ENCODE measurements at places on chromosomes 5 and 9.
A peak's percentile ranks its signal among the peaks of the same experiment; 100 is the strongest.

DNA sequence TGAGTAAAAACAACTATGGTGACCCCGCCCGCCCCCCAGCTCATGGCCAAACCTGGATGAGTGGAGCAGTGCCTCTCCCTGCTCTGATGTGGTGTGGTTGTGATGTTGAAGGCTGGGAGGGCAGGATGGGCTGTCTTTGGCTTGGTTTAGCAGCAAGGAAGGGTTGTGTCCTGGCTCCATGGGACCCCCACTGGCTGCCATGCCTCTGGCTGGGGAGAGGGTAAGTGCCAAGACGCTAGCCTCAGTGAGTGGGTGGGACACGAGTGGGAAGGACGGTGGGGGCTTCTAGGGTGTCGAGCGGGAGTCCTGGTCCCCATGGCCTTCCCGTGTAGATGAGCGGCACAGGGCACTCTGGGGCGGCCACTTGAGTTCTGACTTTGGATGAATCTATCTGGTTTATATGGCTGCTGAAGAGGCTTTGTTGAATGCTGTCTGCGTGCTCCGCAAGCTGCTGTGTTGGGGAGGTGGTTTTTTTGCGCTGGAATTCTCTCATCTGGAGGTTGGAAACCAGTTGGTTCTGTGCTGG is 50.4 kb downstream of the DAB2IP start:
- peaks cover 14% of the 10 kb centered on the region for H3K36me3 ChIP-seq
- H3K27me3 ChIP-seq, result peaks cover 8% of the 10 kb centered on the region
- no peak overlapping the region for H3K27ac ChIP-seq
- no peak for DNase-seq

DNA sequence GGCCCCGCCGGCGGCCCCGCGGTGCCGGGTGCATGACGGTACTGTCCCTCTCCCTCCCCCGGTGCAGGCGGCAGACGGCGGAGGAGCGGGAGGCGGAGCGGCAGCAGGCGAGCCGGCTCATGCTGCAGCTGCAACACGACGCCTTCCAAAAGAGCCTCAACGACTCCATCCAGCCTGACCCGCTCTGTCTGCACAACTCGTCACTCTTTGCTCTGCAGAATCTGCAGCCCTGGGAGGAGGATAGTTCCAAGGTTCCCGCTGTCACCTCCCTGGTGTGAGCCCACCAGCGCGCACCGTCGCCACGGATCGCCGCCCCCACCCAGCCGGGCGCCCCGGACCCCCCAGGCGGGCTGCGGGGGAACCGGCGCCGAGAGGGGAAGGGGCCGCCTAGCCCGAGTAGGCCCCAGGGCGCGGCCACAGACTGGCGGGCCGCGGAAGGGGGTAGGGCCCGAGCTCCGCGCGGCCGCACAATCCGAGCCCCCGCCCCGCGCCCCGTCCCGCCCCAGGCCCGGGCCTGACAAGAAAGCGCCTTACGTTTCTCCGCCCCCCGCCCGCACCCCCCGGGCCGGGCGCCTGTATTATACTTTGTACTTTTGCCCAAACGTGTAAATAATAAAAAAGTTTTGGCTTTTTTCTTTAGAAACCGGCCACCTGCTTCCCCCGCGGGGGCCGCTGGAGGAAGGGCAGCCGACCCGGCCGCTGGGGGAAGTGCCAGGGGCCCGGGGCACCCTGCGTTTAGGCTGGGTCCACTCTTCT is 2.5 kb downstream of the TLX3 start:
- no peak overlapping the region for H3K27ac ChIP-seq
- peaks cover 8% of the 10 kb centered on the region for H3K36me3 ChIP-seq
- no peak for DNase-seq
- peak overlapping the region; percentile 47 for H3K4me3 ChIP-seq
- H3K27me3 ChIP-seq, result peaks cover 41% of the 10 kb centered on the region

GRCh38 chr5:82163452-82164175 is 114.5 kb downstream of the RPS23 start:
- H3K4me3 ChIP-seq, result no peak overlapping the region
- no peak for DNase-seq
- H3K36me3 ChIP-seq, result no peaks in the 10 kb centered on the region

DNA sequence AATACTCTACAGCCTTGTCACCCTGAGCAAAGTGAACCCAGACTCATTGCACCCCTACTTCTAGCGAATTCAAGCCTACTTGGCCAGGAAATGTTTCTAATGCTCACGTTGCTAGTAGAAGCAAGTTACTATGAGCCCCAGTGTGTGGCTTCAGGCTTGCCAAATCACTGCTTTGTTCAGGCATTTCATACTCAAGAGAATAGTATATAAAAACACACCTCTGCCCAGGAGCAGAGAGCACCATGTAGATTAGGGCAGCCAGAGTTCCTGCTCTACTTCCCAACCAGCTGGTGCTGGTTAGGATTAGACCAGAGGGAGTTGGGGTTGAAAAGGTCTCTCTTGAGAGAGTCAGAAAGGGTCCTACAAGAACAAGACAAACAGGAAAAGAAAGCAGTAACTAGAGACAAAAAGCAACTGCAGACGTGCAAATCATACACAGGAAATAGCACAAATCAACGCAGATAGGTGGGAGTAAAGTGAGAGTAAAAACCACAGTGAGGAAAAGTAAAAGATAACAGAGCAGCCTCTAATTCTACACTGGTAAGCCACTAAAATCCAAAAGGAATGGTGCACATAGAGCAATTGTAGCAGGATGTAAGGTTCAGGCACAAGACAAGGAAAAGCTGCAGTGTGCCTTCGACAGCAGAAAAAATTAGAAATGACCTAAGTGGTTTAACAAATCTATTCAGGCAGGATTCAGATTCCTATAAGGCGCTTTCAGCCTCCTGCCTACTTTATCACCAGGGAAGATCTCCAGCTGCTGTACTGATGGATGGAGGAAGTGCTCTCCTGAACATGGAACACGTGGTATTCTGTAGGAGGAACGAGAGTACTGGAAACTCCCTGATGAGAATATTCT is 49.6 kb upstream of the KIF2A start:
- H3K4me1 ChIP-seq, result peaks cover 30% of the 10 kb centered on the region
- H3K27me3 ChIP-seq, result no peaks in the 10 kb centered on the region
- H3K36me3 ChIP-seq, result peaks cover 4% of the 10 kb centered on the region
- peak overlapping the region; percentile 78 for H3K27ac ChIP-seq
- no peak for DNase-seq
- H3K4me3 ChIP-seq, result peak overlapping the region; percentile 73

DNA sequence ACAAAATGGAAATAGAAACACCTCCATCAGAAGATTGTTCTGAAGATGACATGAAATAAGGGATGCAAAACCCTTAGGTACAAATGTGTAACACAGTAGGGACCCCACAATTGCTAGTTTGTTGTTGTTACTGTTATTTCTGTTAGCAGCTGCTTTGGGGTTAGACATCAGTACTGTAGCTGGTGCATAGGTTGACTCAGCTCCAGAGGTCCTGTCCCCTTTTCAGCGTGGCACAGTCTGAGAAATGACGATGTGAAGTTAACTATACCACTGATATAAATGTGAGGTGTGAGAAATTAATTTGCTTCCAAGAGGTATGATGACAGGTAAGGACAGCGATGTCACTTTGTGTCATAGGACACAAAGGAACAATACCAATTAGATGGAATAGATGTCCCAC is 384.6 kb upstream of the KLF4 start:
- no peaks in the 10 kb centered on the region for H3K4me1 ChIP-seq
- H3K27me3 ChIP-seq, result no peaks in the 10 kb centered on the region
- H3K27ac ChIP-seq, result no peak overlapping the region
- no peaks in the 10 kb centered on the region for H3K36me3 ChIP-seq
- no peak overlapping the region for H3K4me3 ChIP-seq

DNA sequence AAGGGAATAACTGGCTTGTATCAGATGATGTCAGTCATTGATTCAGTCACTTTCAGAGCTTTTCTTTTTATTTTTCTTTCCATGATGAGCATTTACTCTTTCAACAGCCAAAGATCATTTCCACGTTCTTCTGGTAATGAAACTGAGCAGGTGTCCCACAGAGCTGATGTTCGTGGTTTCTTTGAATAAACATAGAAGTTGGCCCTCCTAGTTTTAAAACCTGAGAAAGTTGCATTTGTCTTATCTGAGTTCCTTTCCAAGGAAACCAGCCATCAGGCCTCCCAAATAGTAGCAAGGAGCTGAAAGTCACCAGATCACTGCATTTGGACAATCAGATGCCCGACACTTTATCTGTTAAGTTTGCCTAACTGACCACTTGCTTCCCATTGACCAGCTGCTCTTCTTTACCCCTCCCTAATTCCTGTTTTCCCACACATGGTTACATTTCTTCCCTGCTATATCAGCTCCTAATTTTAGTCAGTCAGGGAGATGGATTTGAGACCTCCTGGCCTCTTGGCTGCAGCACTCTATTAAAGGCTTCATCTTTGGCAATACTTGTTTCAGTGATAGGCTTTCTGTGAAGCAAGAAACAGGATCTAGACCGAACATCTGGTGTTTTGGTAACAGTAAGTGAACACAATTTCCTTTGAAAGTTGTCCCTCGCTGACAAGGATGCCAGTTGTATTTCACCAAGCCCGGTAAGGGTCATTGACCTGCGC is 420.8 kb downstream of the CHSY3 start:
- H3K27ac ChIP-seq, result no peak overlapping the region
- H3K4me3 ChIP-seq, result no peak overlapping the region
- H3K36me3 ChIP-seq, result no peaks in the 10 kb centered on the region
- DNase-seq, result no peak
- no peaks in the 10 kb centered on the region for H3K27me3 ChIP-seq

- no peak overlapping the region for H3K4me3 ChIP-seq
- no peaks in the 10 kb centered on the region for H3K36me3 ChIP-seq
- H3K4me1 ChIP-seq, result no peaks in the 10 kb centered on the region
- no peak for DNase-seq
- H3K27ac ChIP-seq, result no peak overlapping the region
- H3K27me3 ChIP-seq, result peaks cover 60% of the 10 kb centered on the region
Observed at GRCh38 chr5:113503146-113503545, 10.3 kb upstream of the YTHDC2 start.

DNA sequence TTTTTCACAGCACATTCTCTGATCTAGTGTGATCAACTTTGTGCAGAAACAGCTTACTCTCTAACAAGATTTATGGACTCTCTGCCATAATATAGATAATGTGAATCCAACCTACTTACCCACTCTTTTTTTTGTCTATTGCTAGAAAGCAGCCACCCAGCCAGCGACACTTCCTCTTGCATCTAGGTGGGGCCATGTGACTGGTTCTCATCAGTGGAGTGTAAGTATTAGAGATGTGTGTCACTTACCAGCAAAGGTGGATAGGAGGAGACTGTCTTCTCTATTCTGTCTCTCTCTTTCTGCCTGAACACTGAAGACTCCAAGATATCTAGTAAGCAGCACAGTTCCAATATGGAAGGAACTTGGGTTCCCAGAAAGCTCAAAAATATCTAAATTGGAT is 174.8 kb downstream of the MCTP1 start:
- no peak for DNase-seq
- no peak overlapping the region for H3K27ac ChIP-seq
- H3K27me3 ChIP-seq, result no peaks in the 10 kb centered on the region
- no peaks in the 10 kb centered on the region for H3K4me1 ChIP-seq

GRCh38 chr5:143001764-143002351 is 231.7 kb downstream of the ARHGAP26 start:
- H3K4me3 ChIP-seq, result peak overlapping the region; percentile 72
- DNase-seq, result no peak
- no peaks in the 10 kb centered on the region for H3K27me3 ChIP-seq
- peaks cover 85% of the 10 kb centered on the region for H3K4me1 ChIP-seq

DNA sequence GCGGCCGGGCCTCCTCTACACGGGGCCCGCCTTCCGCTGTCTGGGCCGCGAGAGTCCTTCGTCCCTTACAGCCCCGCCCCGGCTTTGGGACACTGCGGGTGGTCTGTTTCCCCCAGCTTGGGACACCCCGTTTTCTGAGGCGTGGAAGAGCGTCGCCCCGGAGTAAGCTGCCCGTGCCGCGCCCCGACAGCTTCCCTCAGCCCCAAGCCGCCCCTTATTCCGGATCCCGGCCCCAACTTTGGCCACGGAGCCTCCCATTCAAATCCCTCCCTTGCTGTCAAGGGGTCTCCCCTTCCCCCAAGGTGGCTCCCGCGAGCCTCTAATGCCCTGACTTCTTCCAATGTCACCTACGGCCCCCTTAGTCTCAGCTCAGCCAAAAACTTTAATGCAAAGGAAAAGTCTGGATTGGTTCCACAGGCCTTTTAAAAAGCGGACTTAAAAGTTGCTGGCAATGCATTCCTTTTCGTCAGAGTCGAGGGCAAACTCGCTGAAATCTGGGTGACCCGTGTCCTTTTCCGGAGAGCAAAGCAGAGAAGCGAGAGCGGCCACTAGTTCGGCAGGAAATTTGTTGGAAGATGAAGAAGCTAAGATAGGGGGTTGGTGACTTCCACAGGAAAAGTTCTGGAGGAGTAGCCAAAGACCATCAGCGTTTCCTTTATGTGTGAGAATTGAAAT is 19.8 kb downstream of the EXOSC2 start:
- peak; percentile 7 for DNase-seq
- H3K36me3 ChIP-seq, result peaks cover 7% of the 10 kb centered on the region
- peaks cover 36% of the 10 kb centered on the region for H3K4me1 ChIP-seq
- H3K4me3 ChIP-seq, result peak overlapping the region; percentile 89

DNA sequence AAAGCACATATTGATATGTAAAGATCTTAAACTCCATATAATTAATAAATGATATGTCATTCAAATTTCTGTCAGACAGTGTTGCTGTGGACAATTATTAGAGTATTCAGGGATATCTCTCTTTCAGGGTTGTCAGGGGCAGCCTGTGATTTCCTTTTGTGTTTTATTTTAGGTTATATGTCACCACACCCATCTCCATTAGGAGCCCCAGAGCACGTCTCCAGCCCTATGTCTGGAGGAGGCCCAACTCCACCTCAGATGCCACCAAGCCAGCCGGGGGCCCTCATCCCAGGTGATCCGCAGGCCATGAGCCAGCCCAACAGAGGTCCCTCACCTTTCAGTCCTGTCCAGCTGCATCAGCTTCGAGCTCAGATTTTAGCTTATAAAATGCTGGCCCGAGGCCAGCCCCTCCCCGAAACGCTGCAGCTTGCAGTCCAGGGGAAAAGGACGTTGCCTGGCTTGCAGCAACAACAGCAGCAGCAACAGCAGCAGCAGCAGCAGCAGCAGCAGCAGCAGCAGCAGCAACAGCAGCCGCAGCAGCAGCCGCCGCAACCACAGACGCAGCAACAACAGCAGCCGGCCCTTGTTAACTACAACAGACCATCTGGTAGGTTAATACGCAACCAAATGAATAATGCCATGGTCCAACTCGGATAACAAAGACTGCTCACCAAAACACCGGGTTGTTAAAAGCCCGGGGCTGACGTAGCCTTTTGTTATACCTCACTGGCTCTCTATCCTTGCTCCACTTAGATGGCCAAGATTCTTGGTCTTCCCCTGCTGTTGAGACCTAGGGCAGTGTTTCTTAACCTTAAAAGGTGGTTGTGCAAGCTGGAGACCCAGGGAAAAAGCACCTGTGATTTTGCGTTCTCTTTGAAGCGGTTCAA is 24.4 kb downstream of the SMARCA2 start:
- peaks cover 82% of the 10 kb centered on the region for H3K36me3 ChIP-seq
- H3K4me3 ChIP-seq, result no peak overlapping the region
- peaks cover 27% of the 10 kb centered on the region for H3K4me1 ChIP-seq
- peak overlapping the region; percentile 41 for H3K27ac ChIP-seq
- H3K27me3 ChIP-seq, result no peaks in the 10 kb centered on the region

GRCh38 chr5:131218392-131218791 is 45.5 kb upstream of the CDC42SE2 start:
- no peak for DNase-seq
- no peaks in the 10 kb centered on the region for H3K27me3 ChIP-seq

Data from effector memory CD8-positive, alpha-beta T cell (primary cell).